ENCODE measurements at places on chromosomes 3 and 15.
A peak's percentile ranks its signal among the peaks of the same experiment; 100 is the strongest.

GRCh38 chr3:9087831-9088413 lies 124.7 kb upstream of the RAD18 start:
- no peak for DNase-seq

DNA sequence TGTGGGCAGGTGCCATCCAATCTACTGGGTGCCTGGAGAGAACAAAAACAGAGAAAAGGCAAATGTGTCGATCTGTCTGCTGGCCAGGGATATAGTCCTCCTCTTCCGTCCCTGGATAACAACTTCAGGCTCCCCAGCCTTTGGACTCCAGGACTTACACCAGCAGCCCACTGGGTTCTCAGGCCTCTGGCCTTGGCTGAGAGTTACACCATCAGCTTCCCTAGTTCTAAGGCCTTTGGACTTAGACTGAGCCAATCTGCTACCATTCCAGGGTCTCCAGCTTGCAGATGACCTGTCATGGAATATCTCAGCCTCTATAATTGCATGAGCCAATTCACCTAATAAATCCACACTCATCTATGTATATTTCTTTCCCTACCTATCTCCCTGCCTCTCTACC lies 460.9 kb upstream of the ADAMTS9 start:
- DNase-seq: no peak

DNA sequence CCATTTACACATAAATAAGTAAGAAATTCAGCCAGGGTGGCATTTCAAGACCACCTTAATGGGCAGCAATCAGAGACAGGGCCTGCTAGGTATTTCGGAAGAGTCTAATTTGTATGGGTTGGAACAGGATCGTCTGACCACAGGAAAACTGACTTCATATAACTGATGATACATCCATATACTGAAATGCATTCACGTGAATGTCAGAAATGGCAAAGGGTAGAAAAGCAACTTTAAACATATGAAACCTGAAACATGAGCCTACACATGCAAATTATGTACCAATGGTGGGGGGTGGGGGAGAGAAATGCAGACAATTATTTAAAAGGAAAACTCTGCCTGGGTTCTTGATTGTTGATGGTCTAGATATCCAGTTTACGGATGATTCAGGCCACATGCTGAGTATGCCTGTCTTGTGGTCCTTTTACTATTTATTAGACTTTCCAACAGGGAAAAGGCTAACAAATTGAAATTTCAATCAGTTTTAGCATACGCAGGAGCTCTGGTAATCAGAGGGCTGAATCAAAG lies 582.2 kb downstream of the FOXP1 start:
- DNase-seq: no peak

DNA sequence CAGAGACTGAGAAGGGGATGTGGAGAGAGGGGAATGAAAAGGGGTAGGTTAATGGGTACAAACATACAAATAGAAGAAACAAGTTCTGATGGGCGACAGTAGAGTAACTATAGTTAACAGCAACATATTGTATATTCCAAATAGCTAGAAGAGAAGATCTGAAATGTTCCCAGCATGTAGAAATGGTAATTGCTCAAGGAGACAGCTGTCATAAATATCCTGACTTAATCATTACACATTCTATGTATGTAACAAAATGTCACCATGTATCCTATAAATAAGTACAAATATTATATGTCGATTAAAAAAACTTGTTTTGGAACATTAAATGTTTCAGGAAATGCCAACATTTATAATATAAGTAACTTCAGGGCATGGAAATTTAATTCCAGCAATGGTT lies 23.3 kb downstream of the FMN1 start:
- no peak for DNase-seq

- peak; percentile 58 for DNase-seq
Observed at GRCh38 chr3:15241341-15241740, 35.3 kb downstream of the CAPN7 start.

- DNase-seq: peak; percentile 16
Observed at GRCh38 chr15:64774629-64775493, 528 bp downstream of the RBPMS2 start.

GRCh38 chr3:25150199-25150598 lies 277.9 kb upstream of the RARB start:
- DNase-seq: no peak

GRCh38 chr3:126867190-126867862 lies 115.6 kb upstream of the PLXNA1 start:
- no peak for DNase-seq

DNA sequence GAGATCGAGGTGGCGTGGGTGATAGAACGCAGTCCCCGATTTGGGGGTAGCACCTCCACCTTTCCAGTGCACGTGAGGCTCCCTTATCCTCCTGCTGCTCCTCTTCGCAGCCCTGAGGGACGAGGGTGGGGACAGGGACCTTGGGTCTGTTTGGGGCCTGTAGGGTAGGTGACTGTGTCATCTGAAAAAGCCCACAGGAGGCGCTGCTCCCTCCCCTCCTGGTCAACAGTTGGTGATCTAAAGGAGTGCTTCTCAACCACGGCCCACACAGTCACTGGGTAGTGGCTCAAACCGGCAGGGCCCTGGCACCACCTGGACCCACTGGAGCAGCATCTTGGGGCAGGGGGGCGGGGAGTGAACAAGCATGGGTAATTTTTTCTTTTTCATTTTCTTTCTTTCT lies 7.1 kb downstream of the LRRK1 start:
- DNase-seq: no peak

GRCh38 chr3:35336601-35337000 lies 302.7 kb upstream of the ARPP21 start:
- no peak for DNase-seq

GRCh38 chr15:25464784-25465183 lies 26.0 kb upstream of the UBE3A start:
- no peak for DNase-seq

- DNase-seq: no peak
Observed at GRCh38 chr3:116897382-116897781, 187.8 kb downstream of the TUSC7 start.

GRCh38 chr3:62049033-62049432 lies 324.3 kb downstream of the FEZF2 start:
- DNase-seq: no peak

- no peak for DNase-seq
Observed at GRCh38 chr15:63797116-63797515, 36.6 kb downstream of the HERC1 start.

DNA sequence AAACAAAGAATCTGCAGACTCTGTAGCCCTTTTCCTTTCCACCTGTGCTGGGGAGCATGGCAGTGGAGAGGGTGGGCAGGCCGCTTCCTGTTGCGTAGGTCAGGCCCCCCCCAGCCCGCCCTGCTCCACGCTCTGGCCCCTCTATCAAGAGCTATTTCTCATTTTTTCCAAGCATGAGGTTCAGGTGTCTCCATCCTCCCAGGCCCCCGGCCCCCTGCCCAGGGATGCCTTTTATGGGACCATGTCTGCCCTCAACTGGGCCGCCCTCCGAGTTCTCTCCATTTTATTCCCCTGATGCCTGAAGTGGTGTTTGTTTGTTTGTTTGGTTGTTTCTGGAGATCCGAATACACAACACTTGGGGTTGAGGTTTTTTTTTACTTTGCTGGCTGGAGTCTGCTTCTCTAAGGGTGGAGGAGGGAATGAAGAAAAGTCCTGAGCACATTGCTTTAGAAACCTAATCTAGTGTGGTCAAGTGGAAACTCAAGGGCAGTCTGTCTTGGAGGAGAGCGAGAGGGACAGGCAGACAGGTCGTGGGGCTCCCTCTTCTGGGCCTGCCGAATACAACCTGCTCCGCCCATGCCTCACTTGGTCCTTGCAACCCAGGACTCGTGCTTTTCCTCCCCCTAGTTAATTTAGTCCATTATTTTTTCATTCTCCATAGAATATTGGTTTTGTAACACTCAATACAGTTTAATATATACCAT lies 176.5 kb upstream of the LYSMD4 start:
- DNase-seq: no peak

GRCh38 chr3:50364573-50365079 lies 5.3 kb upstream of the TMEM115 start:
- DNase-seq: no peak

- no peak for DNase-seq
Observed at GRCh38 chr3:152719264-152719663, 115.7 kb upstream of the P2RY1 start.

DNA sequence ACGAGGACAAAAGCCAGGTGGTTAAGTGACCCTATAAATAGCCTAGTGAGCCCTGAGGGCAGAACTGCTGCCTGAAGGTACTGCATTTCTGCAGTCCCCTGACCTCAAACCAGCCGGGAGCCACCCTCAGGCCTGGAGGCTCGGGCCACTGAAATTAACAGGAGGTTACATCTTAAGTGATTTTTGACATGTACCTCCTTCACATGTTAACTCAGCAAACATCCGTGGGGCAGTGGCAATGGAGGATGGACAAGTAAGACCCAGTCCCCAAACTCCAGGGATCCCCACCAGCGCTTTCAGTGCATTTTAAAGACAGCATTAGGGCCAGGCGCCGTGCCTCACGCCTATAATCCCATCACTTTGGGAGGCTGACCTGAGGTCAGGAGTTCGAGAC lies 26.2 kb downstream of the PSTPIP1 start:
- no peak for DNase-seq

DNA sequence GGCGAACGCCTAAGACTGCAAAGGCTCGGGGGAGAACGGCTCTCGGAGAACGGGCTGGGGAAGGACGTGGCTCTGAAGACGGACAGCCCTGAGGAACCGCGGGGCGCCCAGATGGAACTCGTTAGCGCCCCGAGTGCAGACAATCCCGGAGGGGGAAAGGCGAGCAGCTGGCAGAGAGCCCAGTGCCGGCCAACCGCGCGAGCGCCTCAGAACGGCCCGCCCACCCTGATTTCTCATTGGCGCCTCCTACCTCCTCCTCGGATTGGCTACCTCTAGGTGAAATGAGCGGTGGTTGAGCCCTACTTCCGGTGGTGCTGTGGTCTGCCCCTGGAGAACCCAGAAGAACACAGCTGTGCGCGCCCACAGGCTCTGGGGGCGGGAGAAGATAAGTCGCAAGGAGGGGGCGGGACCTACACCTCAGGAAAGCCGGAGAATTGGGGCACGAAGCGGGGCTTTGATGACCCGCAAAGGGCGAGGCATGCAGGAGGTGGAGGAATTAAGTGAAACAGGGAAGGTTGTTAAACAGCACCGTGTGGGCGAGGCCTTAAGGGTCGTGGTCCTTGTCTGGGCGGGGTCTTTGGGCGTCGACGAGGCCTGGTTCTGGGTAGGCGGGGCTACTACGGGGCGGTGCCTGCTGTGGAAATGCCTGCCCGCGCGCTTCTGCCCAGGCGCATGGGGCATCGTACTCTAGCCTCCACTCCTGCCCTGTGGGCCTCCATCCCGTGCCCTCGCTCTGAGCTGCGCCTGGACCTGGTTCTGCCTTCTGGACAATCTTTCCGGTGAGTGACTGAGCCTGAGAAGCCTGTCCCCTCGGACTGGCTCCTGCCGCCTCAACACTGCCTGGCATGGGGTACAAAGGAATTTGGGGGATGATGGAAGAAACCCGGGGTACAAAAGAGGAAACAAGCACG lies at the start of gene OGG1:
TSS of gene OGG1 (plus strand) at position 308 of the 911 bp plus-strand sequence. CDS start at position 643, 335 bp downstream.
- peak; percentile 97 for DNase-seq

- DNase-seq: no peak
Observed at GRCh38 chr15:87269566-87269965, 987.0 kb downstream of the NTRK3 start.

- no peak for DNase-seq
Observed at GRCh38 chr15:79401301-79401700, 30.8 kb upstream of the MINAR1 start.

GRCh38 chr3:99808163-99808794 lies 9.4 kb upstream of the CMSS1 start:
- DNase-seq: peak; percentile 26

GRCh38 chr15:64687688-64688087 lies 87.7 kb downstream of the RBPMS2 start:
- DNase-seq: no peak

- no peak for DNase-seq
Observed at GRCh38 chr3:11671648-11672100, 28.0 kb upstream of the VGLL4 start.

- DNase-seq: peak; percentile 32
Observed at GRCh38 chr3:27729748-27730611, 7.9 kb upstream of the EOMES start.

GRCh38 chr3:46416125-46416810 lies 9.2 kb downstream of the CCRL2 start:
- DNase-seq: no peak

DNA sequence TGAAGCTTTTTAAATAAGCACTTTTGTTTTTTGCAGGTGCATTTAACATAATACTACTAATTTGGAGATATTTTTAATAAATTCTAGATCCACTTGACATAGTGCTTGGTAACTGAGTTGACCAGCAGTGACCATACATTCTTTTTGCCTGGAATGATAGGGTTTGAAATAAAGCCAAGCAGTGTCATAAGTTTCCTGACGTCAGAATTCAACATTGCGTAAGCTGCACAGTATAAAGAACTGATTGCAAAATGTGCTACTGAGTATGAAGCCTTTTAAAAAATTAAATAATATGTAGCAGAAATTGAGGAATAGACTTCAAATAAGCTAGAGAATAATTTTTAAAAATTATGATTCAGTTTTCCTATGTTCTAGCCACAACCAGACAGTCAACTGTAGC lies 454.6 kb upstream of the ARPP21 start:
- no peak for DNase-seq
